AG04449 (cell line): ENCODE measurements at places on chromosomes 5 and 9.

- no peak for DNase-seq
These were observed 17.8 kb upstream of the ZDHHC11 start for GRCh38 chr5:868428-869135.

DNA sequence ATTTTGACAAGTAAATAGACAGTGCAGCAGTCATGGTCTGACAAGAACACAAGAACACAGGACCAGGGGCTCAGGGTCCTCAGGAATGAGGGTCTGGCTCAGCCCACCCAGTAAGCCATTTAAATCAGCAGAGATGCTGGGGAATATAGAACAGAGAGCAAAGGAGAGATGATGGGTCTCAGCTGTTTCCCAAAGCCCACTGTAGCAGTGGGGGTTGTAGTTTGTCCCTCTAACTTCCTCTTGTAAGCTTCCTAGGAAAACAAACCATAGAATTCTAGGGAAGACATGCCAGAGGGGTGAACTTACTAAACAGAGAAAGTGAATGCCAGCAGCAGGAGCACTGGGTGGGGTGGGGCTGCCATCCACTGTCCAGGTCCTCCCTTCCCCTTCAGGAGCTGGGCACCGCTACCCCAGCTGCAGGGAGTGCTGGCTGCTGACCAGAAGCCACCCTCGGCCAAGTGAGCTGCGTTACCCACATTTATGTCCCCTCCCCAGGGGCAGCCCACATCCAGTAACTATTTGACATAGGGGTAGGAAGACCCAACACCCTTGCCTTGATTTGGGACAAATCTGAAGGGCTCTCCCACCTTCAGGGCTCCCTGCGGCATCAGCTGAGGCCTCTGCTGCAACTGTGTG lies 41.6 kb downstream of the GABBR2 start:
- no peak for DNase-seq

DNA sequence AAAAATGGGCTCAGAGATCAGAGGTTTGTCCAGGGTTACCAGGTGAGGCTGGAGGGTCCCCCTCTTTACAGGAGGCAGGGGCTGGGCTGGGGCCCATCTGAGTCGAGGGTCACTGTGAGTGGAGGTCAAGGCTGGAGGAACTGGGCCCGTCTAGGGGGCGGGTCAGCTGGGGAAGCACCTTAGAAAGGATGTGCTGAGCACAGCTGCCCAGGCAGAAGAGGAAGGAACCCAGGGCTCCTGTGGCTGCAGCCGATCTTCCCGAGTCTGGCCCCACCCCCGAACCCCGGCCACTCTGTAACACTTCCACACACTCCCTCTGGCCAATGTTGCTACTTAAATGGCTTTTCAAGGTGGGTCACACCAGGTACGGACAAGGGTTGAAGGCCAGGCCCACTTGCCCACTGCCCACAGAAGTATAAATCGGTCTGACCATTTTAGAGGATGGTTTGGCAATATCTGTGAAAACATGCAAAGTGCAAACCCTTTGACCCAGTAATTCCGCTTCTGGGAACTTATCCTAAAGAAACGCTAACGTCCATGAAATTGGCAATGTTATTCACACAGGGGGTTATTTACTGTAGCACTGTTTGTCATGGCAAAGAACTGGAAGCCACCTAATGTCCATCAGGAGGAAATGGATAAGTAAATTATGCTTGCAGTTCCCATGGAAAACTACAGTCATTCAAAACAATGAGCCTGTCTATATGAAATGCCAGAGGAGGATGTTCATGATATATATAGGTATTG lies 30.5 kb upstream of the EEIG1 start:
- DNase-seq = no peak

- DNase-seq = no peak
These were observed 54.0 kb upstream of the CXCL14 start for GRCh38 chr5:135632798-135633197.

- no peak for DNase-seq
These were observed 24.2 kb upstream of the ZNF618 start for GRCh38 chr9:113851873-113852272.

- no peak for DNase-seq
These were observed 99.9 kb downstream of the ICE1 start for GRCh38 chr5:5522336-5522735.

DNA sequence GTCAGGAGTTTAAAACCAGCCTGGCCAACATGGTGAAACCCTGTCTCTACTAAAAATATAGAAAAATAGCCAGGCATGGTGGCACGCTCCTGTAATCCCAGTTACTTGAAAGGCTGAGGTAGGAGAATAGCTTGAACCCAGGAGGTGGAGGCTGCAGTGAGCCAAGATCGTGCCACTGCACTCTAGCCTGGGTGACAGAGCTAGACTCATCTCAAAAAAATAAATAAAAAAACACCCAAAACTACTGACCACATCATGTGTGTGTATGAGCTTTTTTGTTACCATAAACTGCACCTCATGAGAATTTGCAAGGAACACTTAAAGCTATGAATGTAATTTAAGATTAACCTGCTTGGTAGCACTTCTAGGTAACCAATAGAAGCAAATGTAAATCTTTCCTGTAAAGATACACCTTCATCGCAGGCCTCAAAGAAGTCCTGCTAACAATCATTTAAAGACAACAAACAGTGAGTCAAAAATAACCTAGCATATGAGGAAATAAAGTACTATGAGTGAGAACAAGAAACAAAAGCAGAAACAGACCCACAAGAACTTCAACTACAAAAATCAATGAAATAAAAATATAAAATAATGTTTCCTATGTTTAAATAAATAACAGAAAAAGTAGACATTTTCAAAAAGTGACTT lies 13.0 kb downstream of the SLC38A9 start:
- DNase-seq = no peak

DNA sequence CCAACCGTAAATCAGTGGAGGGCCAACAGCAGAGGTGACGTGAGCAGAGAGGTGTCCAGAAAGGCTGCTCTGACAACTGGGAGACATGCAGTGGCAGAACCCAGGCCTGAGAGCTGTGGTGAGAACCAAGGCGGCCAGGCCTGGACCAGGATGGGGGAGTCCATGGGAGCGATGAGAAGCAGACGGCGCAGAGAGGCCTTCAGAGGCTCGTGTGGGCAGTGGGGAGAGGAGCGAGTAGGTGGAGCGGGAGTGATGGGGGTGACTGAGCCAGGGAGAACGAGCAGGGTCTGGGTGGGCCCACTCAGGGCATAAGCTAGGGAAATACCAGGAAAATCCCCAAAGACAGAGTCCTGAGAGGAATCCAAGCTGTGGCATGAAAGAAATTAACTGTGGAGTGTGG lies 7.9 kb upstream of the IL3 start:
- DNase-seq = no peak

DNA sequence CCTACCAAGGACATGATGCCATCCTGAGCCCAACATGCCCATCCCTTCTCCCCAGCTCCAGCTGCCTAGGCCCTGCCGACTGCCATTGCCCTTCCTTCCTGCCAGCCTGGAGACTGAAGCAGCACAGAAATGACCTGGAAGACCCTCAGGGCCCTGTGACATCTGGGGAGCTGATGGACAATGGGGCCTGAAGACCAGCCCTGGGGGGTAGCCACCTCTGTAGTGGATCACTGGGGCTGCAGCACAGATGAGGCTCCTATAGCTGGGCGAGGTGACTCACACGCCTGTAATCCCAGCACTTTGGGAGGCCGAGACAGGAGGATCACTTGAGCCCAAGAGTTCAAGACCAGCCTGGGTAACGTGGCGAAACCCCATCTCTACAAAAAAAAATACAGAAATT lies 86.6 kb downstream of the VAV2 start:
- DNase-seq = no peak

GRCh38 chr9:85715587-85715986 lies 26.2 kb downstream of the AGTPBP1 start:
- no peak for DNase-seq

DNA sequence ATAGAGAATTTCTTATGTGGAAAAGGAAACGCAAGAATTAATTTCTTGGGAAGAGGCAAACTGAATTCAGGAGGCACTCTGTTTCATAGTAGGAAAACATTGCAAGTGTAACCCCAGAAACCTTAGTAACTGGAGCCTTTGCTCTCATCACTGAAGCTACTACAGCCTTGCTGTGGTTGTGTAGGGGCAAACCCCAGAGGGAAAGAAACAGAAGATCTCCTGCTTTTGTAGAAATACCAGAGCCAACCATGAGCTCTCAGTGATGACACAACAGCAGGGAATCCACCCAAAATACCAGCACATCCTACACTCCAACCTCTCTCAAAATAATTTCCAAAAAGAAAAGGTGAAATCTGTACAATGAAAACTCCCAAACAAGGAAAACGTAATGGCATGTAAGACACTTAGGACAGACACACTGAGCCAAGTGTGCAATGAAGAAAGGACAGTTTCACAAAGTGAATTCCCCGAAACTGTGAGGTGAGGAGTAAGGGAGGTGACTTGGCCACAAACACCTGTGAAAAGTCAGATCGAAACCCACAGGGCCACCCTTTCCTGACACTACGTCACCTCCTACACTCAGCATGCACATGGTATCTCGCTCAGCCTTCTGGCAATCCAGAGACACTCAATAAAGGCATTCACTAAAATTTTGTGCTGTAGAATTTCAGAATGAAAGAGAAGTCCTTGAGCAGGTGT lies 8.5 kb upstream of the ACSL6 start:
- DNase-seq = no peak

- no peak for DNase-seq
These were observed 86.2 kb upstream of the IL12B start for GRCh38 chr5:159416438-159416837.

DNA sequence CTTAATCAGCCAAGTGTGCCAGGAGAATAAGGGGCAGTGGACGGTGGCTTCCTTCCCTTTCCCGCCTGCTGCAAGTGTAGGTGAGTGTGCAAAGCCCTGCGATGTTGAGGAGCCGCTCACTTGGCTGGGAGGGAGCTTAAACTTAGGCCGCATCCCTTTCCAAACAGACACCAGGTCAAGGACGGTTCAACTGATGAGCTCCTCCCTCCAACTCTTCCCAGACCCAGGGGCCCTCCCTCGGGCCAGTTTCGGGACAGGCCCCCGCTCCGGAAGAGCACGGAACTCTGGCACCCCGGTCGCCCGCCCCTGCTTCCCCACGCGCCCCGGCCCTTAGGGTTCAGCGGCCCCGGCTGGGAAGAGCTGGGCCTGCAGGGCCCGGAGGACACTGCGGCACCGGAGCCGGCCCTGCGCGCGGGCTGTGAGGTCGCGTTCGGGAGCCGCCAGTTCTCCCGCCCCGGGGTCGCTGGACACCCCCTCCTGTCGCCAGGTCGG lies 481 bp downstream of the MRPL36 start:
- DNase-seq = no peak

- no peak for DNase-seq
These were observed 15.1 kb downstream of the LPAR1 start for GRCh38 chr9:111023128-111023527.

DNA sequence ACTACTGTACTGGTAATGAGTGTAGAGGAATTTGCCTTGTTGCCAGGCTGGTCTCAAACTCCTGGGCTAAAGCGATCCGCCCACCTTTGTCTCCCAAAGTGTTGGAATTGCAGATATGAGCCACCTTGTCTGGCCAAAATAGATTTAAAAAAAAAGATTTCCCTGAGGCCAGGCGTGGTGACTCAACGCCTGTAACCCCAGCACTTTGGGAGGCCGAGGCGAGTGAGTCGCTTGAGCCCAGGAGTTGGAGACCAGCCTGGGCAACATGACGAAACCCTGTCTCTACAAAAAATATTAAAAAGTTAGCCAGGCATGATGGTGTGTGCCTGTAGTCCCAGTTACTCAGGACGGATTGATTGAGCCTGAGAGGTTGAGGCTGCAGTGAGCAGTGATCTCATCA lies 62.5 kb downstream of the IPO11 start:
- no peak for DNase-seq

DNA sequence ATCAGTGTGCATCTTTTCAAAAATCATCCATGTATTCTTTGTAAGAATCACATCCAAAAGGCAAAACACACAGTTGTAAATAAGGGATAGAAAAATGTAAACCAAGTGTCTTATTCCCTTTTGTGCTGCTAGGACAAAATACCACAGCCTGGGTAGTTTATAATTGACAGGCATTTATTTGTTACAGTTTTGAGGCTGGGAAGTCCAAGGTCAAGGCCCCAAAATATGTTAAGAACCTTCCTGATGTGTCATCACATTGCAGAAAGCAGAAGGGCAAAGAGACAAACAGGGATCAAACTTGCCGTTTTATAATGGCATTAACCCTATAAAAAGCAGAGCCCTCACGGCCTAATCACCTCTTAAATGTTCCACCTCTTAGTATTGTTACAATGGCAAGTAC lies 364.8 kb downstream of the MED10 start:
- no peak for DNase-seq

DNA sequence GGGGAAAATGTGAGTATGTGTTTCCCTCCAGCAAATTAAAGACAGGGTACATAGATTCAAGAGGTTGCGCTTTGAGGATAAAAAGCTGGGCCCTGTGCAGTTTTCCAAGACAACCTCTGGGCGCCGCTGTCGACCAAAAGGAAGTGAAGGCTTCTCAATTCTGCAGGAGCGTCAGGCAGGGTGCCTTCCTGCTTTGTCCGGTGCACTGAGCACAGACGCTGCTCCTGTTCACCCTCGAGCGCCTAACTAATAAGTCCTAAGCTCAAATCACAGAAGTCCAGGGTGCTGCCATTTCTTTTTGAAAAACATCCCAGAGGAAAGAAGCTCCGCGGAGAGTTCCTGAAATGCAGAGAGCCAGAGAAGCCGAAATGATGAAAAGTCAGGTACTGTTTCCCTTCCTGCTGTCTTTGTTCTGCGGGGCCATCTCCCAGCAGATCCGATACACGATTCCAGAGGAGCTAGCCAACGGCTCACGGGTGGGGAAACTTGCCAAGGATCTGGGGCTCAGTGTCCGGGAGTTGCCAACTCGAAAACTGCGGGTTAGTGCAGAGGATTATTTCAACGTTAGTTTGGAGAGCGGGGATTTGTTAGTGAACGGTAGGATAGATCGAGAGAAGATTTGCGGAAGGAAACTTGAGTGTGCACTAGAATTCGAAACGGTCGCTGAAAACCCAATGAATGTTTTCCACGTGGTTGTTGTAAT lies at the start of gene PCDHGB1:
Gene PCDHGB1 (plus strand): TSS at position 183 of the 703 bp plus-strand sequence. CDS start 162 bp downstream, at position 345.
- no peak for DNase-seq

GRCh38 chr5:88452820-88453219 lies 184.2 kb upstream of the TMEM161B start:
- no peak for DNase-seq

- DNase-seq = no peak
These were observed 280.2 kb downstream of the CDK5RAP2 start for GRCh38 chr9:120299785-120300184.

DNA sequence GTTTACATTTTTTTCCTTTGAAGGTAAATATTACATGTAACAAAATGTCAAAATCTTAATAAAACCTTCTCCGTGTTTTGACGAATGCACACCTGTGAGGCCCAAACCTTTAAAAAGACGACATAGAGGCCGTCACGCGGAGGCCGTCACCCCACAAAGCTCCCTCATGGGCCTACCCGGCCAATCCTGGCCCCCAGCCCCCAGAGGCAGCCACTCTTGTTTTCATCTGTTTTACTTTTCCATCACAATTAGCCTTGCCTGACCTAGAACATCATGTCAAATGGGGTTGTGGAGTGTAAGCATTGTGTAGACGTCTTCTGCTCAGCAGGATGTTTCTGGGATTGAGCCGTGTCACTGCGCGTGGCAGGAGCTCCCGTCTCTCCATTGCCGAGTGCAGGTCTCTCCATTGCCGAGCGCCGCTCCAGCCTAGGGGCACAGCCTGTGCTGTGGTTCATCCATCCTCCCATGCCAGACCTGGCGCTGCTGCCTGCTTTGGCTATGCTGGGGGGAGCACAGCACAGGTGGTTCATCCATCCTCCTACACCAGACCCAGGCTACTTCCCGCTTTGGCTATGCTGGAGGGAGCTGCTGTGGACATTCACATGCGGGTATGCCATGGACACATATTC lies 52.2 kb upstream of the IRX4 start:
- DNase-seq = no peak
